Forelimb muscle (tissue), 1 donor: ENCODE measurements at places on chromosomes 1 and 21. TPM values are rescaled to one million over a fixed set of nuclear protein-coding genes. Genes with fewer than 3 reads are reported as not detected.

The CCDC30 gene
- 2.3 TPM for polyA plus RNA-seq

- no peak for DNase-seq
Observed at GRCh38 chr1:192826791-192827546, 18.1 kb downstream of the RGS2 start.

The PCAT6 gene
- 1.6 TPM for polyA plus RNA-seq

DNA sequence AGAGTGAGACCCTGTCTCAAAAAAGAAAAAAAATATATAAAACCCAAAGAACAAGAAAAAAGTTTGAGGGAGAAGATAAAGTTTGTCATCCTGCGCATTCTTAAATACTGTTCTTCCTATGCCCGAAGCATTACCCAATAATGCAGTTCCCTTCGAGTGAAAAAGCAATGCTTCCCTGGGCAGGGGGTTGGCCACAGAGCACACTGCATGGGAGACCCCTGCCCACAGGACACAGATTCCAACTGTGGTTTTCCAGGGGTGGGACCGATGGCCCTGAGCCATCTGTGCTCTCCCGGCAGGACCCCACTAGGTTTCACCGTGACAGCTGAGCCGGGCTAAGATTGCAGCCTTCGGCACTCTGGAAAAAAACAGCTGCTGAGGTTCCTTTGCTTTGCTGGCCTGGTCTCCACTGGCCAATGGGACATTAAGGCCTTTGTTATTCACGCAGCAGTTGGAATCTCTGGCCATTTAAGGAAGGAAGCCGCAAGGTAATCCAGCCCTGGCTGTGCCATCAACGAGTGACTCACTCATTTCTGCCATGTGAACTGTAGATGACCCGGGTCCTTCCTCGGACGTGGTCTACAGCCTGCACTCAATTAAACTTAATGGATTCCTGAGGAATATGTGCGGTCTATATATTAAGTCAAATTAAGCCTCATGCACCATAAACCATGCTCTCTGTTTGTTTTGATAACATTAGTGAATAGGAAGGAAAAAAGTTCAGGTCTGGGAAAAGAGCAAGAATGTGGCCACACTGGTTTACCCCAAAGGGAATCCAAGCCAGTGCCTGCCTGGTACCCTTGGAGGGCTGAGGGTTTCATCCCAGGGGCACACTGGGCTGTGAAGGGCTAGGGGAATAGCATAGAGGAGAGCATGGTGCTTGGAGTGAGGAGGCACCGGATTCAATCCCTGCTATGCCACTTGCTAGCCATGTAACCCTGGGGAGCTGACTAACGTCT, 163.2 kb downstream of the ZBTB18 start:
- DNase-seq = no peak

DNA sequence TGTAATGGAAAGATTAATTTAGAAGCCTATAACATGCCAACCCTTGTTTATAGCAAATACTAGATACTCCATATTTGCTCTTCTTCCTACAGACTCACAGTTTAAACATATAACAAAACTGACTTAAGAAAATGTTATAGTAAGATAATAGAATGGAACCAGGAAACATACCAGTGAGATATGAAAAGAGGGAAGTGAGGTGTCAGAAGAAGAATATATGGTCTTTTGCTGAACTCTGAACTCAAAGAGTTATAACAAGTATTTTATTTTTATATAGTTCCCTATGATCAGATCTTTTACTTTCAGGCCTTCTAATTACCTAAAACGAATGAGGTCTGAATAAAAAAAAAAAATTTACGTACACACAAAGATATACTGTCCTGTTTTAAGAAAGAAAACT, 20.9 kb downstream of the TMED5 start:
- no peak for DNase-seq

DNA sequence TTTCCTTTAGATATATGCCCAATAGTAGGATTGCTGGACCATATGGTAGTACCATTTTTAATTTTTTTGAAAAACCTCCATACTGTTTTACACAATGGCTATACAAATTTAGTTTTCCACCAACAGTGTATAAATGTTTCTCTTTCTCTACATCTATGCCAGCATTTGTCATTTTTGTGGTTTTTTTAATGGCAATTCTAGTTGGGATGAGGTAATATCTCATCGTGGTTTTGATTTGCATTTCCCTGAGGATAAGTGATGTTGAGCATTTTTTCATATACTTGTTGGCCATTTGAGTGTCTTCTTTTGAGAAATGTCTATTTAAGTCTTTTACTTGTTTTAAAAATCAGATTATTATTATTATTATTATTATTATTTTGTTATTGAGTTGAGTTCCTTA, 35.5 kb downstream of the PLA2G4A start:
- DNase-seq = no peak

The SPRR2A gene
- polyA plus RNA-seq = not detected

The GJA8 gene
- not detected for polyA plus RNA-seq

DNA sequence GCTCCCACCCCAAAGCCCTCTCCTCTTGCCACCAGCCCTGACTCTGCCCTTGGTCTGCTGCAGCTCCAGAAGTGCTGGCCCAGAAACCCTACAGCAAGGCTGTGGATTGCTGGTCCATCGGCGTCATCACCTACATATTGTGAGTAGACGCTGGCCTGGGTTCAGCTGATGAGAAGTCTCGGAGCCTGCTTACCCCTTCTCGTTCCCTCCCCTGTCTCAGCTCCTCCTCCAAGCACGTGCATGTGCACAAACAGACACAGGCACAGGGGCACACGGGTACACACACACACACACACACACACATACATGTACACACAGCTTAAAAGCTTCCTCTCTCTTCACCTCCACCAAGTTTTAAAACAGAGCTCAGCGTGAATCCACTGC, 24.3 kb downstream of the CAMK1G start:
- no peak for DNase-seq

- DNase-seq = no peak
Observed at GRCh38 chr1:248786156-248786555, 30.6 kb upstream of the LYPD8 start.

The ANGPTL1 gene
- polyA plus RNA-seq = 63.0 TPM

GRCh38 chr1:194133152-194133551, 946.7 kb upstream of the B3GALT2 start:
- no peak for DNase-seq

The TRABD2B gene
- polyA plus RNA-seq = 3.8 TPM

GRCh38 chr21:42214081-42214750, 4.7 kb upstream of the ABCG1 start:
- no peak for DNase-seq

GRCh38 chr21:42071146-42071737, at the start of gene UMODL1:
Gene UMODL1, plus strand, starts transcription at chr21:42071317. Its CDS starts 0 bp downstream, at chr21:42071317.
- no peak for DNase-seq

DNA sequence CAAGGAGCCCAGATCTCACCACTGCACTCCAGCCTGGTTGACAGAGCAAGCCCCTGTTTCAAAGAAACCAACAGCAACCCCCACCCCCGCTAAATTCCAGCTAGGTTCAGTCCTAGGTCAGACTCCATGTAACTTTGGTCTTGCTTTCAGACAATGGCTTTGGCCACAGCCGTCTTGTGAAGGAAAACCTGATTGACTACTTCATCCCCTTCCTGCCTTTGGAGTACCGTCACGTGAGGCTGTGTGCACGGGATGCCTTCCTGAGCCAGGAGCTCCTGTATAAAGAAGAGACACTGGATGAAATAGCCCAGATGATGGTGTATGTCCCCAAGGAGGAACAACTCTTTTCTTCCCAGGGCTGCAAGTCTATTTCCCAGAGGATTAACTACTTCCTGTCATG, 12.9 kb downstream of the TOR3A start:
- DNase-seq = no peak

The C1orf21 gene
- polyA plus RNA-seq = 50.0 TPM

DNA sequence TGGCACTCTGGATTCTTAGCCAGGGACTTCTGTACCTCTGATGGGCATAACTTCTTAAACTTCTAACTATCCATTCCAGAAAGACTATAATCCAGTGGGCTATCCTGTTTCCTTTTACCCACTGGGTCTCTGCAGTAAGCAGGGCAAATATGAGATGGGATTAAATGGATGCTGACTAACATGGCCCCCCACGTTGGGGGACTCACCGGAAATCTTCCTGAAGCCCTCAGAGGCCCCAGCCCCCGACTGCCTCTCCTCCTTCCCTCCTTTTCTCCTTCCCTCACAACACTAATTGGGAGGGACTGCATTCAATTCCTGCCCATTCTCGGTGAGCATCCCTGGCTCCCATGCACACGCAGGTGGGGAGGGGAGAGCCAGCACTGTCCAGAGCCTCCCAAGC, 70.1 kb downstream of the SSBP3 start:
- no peak for DNase-seq

The BSND gene
- 0.04 TPM for polyA plus RNA-seq

The ITLN2 gene
- not detected for polyA plus RNA-seq

The IFNGR2 gene
- polyA plus RNA-seq = 53.2 TPM

DNA sequence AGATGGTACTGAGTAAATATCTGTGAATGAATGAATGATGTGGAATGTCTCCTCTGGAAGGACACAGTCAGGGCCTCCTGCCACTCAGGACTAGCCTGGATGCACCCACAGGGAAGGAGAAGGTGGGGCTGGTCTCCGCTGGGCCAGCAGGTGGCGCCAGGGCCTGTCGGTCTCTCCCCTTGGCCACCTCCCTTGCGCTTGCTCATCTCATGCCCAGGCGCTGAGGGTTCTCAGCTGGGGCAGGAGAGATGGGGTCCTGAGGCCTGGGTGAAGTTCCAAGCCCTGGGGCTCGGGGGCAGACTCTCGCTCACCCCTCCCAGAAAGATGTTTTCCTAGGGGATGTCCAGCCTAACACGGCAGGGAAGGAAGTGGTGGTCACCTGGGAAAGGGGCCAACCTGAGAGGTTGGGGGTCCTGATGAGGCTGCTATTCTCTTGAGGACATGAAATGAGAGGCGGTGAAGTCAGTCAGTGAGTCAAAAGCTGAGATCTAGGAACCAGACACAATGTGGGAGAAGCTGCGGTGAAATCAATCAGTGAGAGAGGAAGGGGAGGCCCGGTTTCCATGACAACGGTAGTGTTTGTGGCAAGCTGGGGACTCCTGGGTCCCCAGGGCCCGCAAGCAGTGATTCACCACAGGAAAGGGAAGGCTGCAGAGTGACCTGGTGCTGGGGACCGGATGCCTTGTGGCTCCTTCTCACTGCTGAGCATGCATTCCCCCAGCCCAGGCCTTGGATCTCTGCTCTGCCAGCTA, 14.6 kb upstream of the MEX3A start:
- DNase-seq = no peak

The SELENBP1 gene
- 30.4 TPM for polyA plus RNA-seq

- no peak for DNase-seq
Observed at GRCh38 chr1:202952818-202953217, 5.3 kb downstream of the ADIPOR1 start.

GRCh38 chr1:234694661-234695060, 84.7 kb upstream of the IRF2BP2 start:
- DNase-seq = no peak

The CHTOP gene
- 98.0 TPM for polyA plus RNA-seq

GRCh38 chr1:239755107-239755912, 336.4 kb upstream of the FMN2 start:
- DNase-seq = no peak

DNA sequence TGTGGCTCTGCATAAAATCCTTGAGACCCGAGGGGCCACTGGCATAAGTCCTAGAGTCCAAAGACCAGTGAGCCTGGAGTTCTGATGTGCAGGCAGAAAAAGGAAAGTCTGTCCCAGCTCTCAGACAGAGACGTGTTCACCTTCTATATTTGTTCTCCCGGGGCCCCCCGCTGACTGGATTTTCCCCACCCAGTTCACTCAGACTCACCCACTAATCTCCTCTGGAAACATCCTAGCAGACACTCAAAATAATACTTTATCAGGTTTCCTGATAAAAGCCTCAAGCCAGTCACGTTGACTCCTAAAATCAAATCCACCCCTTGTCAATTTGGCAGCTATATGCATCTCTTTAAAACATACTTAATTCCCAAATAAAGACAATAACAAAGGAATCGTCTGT, 1084.2 kb upstream of the NCAM2 start:
- DNase-seq = no peak

DNA sequence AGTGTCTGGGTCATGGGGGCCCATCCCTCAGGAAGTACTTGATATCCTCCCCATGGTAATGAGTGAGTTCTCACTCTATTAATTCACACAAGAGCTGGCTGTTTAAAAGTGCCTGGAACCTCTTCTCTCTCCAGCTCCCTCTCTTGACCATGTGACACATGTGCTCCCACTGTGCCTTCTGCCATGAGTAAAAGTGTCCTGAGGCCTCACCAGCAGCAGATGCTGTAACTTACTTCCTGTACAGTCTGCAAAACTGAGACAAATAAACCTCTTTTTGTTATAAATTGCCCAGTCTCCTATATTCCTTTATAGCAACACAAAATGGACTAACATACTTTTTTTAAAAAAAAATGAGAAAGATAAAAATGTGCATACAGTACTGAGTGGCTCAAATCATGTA, 24.0 kb downstream of the PUM1 start:
- DNase-seq = no peak

- no peak for DNase-seq
Observed at GRCh38 chr1:109391157-109391556, 6.6 kb downstream of the SORT1 start.

DNA sequence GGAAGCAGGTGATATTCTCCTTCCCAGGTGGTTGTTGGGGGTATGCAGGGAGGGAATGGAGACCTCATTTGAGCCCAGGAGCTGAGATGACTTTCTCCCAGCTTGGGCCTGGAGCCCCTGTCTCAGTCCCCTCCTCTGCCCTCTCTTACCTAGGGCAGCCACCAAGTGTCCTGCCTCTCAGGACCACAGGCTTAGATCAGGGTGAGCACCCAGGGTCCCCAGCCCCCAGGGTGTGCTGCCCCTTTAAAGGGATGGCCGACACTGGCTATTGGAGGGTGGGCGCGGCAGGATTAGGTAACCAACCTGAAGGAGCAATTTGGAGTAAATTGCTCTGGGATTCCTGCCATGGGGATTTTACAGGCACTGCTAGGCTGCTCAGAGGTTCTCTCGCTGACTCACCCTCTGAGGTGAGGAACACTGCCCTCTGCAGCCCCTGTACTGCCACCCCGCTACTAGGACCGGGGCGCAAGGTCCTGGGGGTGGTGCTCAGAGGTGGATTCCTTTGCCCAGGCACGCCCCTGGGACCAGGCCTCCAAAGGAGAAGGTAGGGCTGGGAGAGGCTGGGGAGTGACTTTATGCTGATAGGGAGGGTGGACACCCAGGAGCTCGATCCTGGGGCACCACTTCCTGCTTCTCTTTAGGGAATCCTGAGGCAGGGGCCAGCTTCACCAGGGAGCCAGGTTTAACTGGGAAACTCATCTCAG, 1.5 kb downstream of the RPS6KA1 start:
- DNase-seq = no peak

DNA sequence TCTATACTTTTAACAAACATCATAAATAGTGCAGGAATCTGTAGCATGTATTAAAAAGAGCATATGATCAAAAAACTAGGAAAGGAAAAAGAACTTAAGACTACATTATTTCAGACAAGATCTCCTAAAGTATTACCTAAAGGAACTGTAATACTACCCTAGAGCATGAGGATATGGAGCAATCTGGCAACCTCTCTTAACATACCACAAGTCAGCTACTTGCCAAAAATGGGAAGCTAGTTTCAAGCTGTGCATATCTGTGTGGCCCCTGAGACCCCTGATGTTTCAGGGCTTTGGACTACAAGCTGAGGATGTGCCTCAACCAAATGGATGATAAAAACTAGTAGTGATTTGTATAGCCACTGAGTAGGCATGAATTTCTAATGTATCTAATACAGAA, 525.6 kb downstream of the PTBP2 start:
- no peak for DNase-seq
